NCI-H2081 (cell line): ENCODE measurements at places on chromosomes 1 and 21.

GRCh38 chr21:42580793-42581321 is 67.2 kb downstream of the SLC37A1 start:
- DNase-seq = no peak

- no peak for DNase-seq
Observed at GRCh38 chr1:173479649-173480048, 2.5 kb downstream of the PRDX6 start.

GRCh38 chr1:30659702-30660101 is 63.7 kb downstream of the MATN1 start:
- no peak for DNase-seq

GRCh38 chr1:246398126-246398813 is 108.8 kb downstream of the SMYD3 start:
- DNase-seq = peak; percentile 14

GRCh38 chr1:147892731-147893214 is 9.8 kb upstream of the GJA8 start:
- DNase-seq = peak; percentile 52

- no peak for DNase-seq
Observed at GRCh38 chr1:66676613-66677298, 75.5 kb upstream of the DYNLT5 start.

GRCh38 chr1:227869279-227869842 is 53.9 kb downstream of the PRSS38 start:
- no peak for DNase-seq

DNA sequence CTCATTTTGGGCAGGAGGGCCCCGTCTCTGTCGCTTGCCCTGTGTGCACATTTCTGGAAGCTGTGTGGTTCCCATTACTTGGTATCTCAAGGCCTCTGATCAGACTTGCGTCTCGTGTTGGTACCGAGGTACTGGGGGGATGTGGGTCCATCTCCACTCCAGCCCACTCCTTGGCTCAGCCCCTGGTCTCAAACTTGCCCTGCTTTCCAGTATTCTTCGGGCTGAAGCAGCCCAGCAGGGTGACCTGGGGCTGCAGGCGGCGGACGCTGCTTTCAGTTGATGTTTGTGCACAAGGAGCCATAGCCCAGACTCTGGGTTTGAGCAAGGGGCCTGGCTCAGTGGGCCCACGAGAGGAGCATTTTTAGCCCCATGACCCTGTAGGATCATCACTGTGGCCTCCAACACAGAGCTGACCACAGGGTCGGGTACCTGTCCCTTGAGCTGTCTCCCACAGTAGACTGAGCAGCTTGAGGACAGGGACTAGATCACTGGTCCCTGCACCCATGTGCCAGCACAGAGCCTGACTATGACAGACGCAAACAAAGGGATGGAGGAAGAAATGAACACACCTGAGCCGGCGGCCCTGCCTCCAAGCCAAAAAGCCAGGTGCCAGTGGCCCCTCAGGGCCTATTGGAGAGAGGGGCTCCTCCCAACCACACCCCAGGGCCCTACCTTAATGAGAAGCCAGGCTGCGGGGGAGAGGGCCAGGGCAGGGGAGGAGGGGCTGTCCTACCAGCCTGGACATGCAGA is 46.8 kb downstream of the CHD5 start:
- DNase-seq = no peak

DNA sequence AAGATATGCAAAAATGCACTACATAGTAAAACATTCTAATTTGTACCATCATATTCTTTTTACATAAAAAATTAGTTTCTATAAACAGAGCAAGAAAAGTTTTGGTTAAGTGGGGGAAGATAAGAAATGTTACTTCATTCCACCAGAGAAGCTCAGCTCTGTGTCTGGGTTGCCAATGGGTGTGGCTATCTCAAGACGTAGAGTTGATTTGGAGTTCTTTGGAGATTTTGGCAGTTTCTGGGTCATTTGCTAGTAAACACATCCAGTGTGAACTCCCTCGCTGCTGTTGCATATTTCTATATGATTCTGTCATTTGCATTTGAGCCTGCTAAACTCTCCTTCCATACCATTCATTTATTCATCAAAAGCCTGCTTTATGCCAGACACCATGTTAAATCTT is 7.2 kb downstream of the RGL1 start:
- no peak for DNase-seq

- DNase-seq = no peak
Observed at GRCh38 chr1:4404854-4405590, 249.4 kb upstream of the AJAP1 start.

DNA sequence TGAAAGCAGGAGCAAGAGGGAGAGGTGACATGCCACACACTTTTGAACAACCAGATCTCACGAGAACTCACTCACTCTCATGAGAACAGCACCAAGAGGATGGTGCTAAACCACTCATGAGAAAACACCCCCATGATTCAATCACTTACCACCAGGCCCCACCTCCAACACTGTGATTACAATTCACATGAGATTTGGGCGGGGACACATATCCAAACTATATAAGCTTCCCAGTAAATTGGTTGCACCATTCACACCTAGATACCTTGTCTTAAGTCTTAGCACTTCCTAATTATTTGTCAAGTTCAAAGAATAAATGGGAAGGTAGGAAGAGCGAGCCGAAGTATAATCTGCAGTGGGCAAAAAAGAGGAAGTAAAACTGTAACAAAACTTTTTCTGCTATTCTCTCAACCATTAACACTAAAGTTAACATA is 34.3 kb downstream of the AMY1C start:
- DNase-seq = no peak

DNA sequence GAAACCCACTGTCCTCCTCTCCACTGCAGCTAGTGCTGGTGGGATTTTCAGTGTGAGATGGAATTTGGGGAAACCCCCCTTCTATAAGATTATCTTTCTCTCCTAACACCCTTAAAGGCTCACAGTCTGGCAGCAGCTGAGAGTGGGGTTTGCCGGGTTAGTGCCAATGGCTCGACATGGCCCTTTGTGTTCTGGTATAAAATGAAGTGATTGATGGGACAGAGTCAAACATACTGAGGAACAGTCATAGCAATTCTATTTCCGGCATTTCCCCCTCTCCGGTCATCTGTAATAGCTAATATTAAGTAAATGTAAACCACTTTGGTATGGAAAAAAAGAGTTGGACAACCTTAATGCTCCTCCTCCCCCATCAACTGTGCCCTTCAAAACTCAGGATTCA is 37.6 kb downstream of the TFF3 start:
- no peak for DNase-seq

GRCh38 chr21:44478124-44478800 is 23.0 kb downstream of the LRRC3 start:
- no peak for DNase-seq

- no peak for DNase-seq
Observed at GRCh38 chr21:36035381-36035791, 24.9 kb downstream of the SETD4 start.

DNA sequence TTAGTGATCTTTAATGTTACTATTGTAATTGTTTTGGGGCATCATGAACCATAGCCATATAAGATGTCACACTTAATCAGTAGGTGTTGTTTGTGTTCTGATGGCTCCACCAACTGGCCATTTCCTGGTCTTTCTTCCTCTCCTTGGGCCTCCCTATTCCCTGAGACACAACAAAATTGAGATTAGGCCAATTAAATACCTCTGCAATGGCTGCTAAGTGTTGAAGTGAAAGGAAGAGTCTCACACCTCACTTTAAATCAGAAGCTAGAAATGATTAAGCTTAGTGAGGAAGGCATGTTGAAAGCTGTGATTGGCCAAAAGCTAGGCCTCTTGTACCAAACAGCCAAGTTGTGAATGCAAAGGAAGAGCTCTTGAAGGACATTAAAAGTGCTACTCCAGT is 30.7 kb downstream of the PPP2R5A start:
- no peak for DNase-seq

DNA sequence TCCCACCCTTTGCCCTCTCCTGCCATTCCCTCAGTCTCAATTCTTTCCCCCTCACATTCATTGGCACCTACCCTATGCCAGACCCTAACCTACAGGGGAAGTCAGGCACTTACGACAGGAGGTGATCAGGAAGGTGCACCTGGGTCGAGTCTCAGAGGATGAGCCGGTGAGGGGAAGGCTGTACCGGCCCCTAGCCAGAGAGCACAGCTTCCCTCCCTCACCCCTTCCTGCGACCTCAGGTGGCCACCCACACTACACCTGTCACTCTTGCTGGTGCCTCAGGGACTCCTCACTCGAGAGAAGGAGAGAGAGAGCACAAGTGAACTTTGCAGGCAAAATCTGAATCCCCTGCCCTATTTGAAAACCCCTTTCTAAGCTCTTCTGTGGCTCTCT is 1.7 kb upstream of the MYOM3 start:
- no peak for DNase-seq

GRCh38 chr1:170133766-170134495 is 11.8 kb upstream of the NTMT2 start:
- no peak for DNase-seq

DNA sequence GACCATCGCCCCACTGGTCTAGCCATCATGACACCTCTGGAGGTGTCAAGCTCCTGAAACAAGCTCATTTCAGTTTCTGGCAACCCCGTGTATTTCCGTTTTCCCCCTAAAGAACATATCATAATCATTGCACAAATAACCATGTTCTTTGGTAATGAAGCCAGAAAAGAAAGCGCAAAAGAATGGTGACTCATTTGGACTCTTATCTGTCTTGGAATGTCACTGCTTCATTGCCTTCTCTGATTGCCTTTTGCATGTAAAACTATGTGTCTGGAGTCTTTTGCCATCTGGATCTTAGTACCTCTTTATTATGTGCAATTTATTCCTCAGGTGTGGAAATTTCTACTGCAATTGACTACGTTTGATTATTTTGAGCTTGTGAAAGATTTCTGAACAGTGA is 110.5 kb downstream of the COLGALT2 start:
- no peak for DNase-seq

GRCh38 chr1:212291505-212292134 is 6.4 kb downstream of the PPP2R5A start:
- DNase-seq = peak; percentile 80

GRCh38 chr1:236159704-236160539 is 17.6 kb downstream of the GPR137B start:
- DNase-seq = no peak

GRCh38 chr1:56505792-56506743 is 73.3 kb downstream of the PLPP3 start:
- no peak for DNase-seq

GRCh38 chr1:192573499-192573898 is 2.1 kb upstream of the RGS1 start:
- DNase-seq = no peak

DNA sequence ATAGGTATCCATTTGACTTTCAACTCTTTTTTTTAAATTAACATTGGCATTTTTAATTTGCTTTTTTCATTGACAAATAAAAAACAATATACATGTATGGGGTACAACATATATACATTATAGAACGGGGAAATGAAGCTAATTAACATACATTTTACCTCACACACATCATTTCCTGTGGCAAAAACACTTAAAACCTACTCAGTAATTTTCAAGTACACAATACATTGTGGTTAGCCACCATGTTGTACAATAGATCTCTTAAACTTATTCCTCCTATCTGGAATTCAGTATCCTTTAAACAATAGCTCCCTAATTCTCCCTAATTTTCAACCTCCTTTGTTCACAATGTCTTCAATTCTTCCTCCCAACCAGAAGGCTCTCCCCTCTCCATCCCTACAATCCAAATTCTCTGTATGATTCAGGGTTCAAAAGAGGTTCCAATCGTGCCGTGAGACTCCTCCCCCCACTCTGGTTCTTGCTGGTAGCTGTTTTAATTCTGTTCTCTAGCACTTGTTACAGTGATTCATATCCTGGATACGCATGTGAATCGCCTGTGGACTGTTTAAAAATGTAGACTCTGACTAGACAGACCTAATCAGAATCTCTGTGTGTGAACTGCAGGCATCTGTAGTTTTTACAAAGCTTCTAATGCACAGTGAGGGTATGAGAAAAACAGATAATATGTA is 87.6 kb upstream of the DUSP10 start:
- no peak for DNase-seq

- no peak for DNase-seq
Observed at GRCh38 chr1:85326336-85326735, 49.9 kb upstream of the BCL10 start.

GRCh38 chr1:161037661-161038522 is 872 bp downstream of the TSTD1 start:
- DNase-seq = no peak

- no peak for DNase-seq
Observed at GRCh38 chr1:54811066-54811465, 9.9 kb upstream of the TTC22 start.

DNA sequence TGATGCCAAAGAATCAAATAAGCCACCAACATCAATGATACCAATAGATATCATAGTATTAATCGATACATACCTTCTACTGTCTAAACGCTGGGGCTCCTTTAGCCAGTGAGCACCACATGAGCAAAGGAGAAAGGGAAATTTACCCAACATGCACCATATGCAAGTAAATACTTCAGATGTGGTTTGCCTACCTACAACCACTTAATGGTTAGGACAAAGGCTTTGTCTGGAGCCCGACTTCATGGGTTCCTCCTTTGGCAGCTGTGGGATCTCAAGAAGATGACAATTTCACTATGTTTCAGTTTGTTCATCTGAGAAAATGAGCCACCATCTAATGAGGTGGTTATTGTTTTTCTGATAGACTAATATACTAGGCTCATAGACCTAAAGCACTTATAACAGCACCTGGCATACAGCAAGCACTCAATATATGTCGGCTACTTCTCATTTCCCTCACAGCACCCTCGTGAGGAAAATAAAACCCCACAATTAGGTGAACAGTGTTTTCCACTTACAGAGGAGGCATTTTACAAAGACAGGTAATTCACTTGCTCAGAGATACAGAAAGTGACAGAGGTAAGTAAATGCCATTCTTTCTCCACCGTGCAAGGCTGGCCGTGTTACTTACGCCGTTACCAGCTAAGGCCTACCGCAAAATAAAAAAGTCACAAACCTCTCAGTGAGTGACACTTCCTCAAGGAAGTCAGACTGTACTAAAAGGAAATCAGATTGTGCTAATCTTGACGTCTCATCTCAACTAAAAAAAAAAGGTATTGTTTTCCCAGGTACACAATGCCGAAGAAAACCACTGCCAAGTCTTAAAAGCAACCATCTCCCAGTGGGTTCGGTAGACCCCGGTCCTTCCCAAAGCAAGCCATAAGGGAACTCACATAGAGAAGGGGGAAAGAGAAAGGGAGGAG is 1.6 kb downstream of the TTC13 start:
- no peak for DNase-seq

GRCh38 chr1:59769736-59770095 is 45.0 kb upstream of the HOOK1 start:
- DNase-seq = no peak

DNA sequence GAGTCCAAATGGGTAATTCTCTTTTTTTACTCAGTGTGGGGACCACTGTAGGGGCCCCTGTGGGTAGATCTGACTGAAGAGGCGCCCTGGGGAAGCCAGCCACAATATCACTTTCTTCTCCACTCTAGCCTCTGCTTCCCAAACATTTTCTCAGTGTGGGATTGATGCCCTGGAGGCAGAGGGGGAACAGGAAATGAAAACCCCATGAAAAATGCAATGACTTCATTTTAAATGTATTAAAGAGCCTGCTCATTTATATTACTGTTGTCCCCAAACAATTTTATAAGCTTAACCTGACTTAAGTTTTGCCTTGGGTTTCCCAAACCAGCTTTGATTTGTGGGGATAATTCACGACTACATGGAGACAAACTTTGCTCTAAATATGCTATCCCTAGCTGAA is 181.9 kb downstream of the C1orf94 start:
- no peak for DNase-seq

GRCh38 chr1:59113876-59114457 is 182.9 kb upstream of the FGGY start:
- DNase-seq = no peak
